Thoracic aorta (tissue), 2 donors: ENCODE measurements at places on chromosomes 3 and 15.

DNA sequence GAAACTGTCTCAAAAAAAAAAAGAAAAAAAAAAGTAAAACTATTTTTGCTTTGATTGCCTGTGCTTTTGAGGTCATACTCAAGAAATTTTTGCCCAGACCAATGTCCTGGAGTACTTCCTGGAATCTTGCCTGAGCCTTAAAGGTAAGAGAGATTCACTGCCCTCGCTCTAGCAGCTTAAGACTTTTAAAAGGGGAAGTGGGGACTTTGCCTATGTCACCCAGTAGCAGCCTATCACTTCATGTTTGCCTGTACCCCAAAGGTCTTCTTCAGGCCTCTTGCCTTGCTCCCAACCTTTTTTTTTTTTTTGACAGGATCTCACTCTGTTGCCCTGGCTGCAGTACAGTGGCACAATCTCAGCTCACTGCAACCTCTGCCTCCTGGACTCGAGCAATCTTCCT is 18.9 kb upstream of the GOLGB1 start:
- no peak for DNase-seq

GRCh38 chr3:159091936-159092335 is 290.1 kb downstream of the MFSD1 start:
- DNase-seq, result no peak

GRCh38 chr3:134441321-134441720 is 44.5 kb downstream of the ANAPC13 start:
- no peak for DNase-seq

- DNase-seq, result no peak
These were observed 13.6 kb downstream of the MELTF start for GRCh38 chr3:197015790-197016736.

DNA sequence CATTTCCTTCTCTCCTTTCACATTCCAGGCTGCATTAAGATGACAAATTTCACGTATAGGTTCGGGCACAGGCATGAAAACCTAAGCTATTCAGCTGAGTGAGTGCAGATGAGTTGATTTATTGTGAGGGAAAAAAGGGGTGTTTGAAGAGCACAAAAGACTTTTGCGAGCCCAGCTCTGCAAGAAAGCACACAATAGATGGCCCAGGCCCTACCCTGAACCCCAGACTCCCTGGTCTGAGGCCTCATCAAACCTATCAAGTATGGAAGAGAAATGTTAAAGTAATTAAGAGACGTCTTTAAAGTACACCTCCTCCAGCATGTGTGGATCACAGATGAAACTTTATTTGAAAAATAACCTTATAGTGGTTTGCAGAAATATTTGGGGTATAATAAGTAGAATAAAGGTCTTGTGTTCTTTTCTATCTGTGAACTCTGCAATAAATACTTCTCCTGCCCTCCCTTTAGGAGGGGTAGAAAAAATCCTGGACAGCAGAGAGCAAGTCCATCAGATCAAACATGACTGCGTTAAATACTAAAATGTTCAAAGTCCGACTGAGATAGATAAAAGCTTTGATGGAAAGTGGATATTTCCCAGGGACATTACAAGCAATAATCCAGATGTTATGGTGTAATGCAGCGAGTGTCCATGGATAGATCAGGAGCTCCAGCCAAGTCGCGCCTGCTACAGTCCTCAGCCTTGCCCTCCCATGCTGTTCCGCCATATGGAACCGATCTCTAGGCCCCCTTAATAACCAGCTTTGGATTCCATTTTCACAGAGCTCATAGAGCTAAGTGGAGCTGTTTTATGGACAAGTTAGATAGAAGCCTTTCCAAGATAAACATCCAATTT is 121.5 kb downstream of the MCTP2 start:
- no peak for DNase-seq

- no peak for DNase-seq
These were observed 1.2 kb downstream of the EIF1B start for GRCh38 chr3:40310705-40311104.

GRCh38 chr15:56074481-56075265 is 81.3 kb upstream of the NEDD4 start:
- DNase-seq, result no peak

DNA sequence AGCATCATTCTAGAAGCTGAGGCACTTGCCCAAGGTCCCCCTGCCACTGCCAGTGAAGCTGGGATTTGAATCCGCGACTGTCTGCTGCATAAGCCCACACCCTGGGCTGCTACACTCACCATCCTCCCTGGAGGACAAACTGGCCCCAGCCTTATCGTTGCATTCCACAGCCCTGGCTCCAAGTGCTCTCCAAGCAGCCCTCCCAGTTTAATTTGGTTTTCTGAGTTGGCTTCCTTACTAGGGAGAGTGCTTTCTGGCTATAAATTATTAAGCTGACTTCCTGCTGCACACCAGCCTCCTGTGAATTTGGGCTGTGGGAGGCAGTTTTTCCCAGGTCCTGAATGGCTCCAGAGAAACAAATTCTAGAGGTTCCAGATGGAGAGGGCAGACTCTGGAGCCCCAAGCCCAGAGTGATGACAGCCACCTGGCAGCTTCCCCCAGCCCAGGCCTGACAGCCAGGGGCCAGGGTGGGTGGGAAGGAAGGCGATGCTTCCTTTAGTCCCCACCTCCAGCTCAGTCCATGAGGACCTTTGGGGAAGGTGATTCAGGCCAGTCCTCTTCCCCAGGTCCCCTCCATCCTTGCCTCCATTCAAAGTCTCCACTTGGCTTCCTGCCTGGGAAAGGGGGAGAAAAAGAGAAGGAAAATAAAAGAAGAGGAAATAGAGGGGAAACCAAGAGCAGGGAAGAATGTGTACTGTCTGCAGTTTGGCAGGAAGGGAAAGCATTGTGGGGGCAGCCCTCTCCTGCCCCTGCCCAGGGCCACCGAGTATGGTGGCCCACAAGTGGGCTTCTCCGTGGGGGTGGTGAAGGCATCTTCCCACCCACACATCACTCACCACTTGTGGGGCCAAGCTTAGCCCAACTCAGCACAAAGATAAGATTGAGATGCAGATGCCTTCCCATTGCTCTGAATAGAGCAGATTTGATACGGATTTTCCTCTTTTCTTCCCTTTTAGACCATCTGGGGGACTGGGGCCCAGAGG is 69.6 kb downstream of the SEMA5B start:
- no peak for DNase-seq

DNA sequence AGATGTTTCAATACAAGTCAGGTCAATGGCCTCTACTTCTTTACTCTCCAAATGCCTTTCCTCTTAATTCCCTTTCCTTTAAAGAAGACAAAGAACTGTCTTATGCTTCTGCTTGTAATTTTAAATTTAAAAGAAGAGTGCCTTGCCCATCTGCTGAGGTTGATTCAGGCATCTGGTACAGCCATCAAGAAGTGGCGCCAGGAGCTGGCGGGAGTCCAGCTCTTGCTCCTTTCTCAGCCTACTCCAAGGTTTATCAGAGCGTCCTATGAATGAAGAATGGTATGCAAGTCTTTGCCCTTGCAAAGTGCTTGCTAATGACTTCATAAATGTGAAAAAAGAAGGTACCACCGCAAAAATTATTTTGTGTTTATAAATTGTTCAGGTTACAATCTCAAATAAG is 294.6 kb upstream of the TGFBR2 start:
- DNase-seq, result no peak

GRCh38 chr15:32104061-32104995 is 74.0 kb downstream of the CHRNA7 start:
- no peak for DNase-seq

- no peak for DNase-seq
These were observed at the start of gene LSAMP for GRCh38 chr3:116445311-116445841. LSAMP (minus strand) TSS chr3:116445487.

- no peak for DNase-seq
These were observed 57.5 kb downstream of the CACNA2D2 start for GRCh38 chr3:50445919-50446318.

DNA sequence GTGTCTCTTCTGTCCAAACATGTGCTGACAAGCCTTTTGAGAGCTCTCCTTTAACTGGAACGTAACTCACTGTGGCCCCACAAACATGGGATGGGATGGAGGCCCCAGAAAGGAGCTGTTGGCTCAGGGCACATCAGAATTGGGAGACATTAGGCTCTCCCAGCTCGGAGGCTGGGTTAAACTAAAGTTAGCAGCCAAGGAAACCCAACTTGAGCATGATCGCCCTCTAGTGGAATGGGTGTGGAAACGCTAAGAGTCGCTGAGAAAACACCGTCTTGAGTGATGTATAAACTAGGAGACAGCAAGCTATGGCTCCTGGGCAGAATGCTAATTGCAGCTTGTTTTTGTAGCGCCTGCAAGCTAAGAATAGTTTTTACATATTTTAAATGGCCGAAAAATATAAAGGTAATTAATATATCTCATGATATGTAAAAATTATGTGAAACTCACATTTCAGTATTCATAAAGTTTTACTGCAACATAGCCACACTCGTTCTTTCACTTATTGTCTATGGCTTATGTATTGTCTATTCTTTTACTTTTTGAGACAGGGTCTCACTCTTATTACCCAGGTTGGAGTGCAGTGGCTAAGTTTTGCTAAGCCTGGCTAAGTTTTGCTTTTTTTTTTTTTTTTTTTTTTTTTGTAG is 138.8 kb upstream of the HACD2 start:
- no peak for DNase-seq

GRCh38 chr15:77986891-77987764 is 90.4 kb downstream of the TBC1D2B start:
- DNase-seq, result no peak
